ENCODE measurements at places on chromosomes 4 and X.

GRCh38 chr4:170805352-170805751 lies 715.6 kb upstream of the AADAT start:
- no peak for DNase-seq

DNA sequence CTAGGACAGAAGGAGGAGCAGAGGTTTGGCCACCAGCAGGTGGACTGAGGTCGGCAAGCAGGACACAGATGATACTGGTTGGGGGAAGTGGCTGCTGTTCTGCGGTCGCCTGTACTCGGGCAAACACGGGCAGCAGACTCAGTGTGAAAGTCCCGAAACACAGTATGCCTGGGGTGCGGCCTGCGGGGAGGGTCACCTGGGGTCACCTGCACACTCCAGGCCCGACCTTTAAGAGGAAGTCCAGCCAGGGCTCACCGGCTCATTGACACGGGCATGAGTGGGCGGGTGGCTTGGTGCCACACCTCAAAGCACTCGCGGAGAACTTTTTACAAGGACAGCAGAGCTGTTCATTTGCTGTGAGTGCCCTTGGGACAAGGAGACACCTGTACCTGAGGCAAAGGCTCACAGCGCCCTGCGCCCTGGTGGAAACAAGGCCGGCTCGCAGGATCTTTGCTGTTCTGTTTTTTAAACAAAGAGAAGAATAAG lies 71.5 kb upstream of the MXD4 start:
- no peak for DNase-seq

DNA sequence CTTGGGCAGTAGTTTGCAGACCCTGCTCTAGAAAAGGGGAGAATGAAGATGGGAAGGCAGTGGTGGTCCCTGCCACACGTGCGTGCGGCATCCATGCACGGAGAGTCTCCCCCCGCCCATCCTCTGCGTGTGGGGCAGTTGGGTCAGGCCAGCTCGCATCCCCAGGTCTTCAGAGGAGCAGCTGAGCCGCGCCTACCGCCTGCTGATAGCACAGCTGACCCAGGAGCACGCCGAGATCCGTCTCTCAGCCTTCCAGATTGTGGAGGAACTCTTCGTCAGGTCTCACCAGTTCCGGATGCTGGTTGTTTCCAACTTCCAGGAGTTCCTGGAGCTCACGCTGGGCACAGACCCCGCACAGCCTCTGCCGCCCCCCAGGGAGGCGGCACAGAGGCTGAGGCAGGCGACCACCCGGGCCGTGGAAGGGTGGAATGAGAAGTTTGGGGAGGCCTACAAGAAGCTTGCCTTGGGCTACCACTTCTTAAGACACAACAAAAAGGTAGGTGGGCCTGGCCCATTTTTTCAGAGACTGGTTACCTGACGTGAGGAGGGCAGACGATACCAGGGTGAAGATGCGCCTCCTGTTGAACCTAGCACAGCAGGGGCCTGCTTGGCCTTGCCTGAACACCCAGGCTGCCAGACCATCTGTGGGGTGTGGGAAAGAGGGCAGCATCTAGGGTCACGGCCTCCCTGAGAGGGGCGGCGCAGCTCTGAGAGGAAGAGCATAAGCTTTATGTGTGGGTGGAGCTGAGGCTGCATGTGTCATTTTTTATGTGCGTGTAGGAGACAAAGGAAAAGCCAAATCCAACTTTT lies 2.6 kb downstream of the UVSSA start:
- no peak for DNase-seq

- peak; percentile 22 for DNase-seq
Observed at GRCh38 chr4:85050736-85051135, 84.2 kb upstream of the WDFY3 start.

- no peak for DNase-seq
Observed at GRCh38 chrX:64204252-64204651, 1.3 kb downstream of the AMER1 start.

DNA sequence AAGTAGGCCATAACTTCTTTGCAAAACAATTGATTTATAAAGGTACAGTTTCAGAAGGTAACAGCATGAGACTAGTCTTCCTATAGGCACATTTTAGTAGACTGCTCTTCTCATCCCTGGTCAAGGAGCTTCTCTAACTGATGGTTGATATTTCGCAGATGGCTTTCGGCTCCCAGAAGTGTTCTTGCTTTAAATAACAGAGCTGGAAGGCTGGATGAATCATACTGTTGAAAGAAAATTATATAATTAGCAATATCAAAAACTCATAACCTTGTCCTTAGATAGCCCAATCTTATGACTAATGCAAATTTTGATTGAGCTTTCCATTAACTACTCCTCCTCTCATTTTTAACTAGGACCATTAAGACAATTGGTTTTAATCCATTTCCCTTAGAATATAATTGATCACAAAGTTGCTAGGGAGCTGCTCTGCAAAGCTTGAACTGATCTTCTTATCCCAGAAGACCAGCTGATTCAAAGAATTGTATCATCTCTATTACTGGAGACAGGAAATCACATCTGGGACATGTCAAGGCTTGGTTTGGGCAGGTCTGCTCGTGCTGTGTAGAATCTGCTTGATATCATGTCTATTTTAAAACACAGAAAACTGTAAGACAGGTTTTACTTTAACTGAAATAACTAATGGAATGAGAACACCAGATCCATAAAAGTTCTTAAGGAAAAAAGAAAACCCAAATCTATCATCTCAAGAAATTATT lies 38.6 kb downstream of the CENPU start:
- no peak for DNase-seq

DNA sequence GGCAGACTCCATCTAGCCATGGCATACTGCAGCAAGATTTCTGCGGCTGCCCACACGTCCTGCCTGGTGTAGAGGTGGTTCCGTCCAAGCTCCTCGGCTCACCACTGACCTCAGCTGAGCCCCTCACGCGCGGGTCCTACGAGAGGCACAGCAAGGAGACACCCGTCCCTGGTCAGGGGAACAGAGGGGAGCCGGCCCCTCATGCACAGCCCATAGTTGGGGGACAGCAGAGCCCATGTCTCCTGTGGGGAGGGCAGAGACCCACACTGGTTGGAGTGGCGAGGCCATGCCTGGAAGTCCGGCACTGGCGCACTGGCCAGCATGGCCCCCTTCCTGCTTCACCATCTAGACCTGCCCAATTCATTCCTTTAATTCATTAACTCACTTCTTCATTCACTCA lies 80.8 kb downstream of the HTRA3 start:
- DNase-seq = no peak

DNA sequence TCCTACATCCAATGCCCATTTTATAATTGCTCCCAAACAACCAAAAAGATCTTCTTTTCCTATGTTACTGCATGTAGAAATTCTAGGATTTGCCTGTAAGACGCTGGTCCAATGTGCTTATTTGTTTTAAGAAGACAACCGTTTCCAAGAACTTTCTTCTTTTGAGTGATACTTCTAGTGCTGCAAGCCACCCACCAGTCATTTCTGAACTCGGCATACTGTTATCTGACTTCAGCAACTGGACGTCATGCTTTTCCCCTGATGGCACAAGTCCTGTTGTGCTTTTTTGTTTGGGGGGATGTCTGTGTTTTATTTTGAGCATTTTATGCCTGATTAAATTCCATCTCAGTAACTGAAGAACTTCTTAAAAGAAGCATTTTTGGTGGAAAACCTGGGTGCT lies 16.0 kb upstream of the RAP1GDS1 start:
- no peak for DNase-seq

DNA sequence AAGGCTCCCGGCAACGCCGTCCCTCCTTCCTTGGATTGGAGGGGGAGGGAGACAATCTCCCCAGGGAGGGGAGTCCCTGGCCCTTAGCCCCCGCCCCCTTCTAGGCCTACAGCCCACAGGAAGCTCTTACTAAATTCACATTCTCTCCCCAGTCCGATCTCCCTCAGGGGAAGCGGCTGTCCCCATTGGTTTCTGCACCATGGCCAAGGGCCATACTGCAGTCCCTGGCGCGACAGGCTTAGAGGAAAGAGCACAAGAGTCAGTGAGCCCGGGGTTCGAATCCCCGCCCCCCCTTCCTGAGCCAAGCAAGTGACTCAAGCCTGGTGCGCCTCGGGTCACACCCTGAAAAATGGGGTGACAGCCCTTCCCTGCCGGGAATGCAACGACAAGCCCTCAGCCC lies 1.1 kb downstream of the ABLIM2 start:
- DNase-seq = peak; percentile 37

GRCh38 chrX:107146670-107147069 lies 28.0 kb upstream of the RBM41 start:
- no peak for DNase-seq

GRCh38 chr4:20838476-20838875 lies 138.2 kb downstream of the PACRGL start:
- no peak for DNase-seq

DNA sequence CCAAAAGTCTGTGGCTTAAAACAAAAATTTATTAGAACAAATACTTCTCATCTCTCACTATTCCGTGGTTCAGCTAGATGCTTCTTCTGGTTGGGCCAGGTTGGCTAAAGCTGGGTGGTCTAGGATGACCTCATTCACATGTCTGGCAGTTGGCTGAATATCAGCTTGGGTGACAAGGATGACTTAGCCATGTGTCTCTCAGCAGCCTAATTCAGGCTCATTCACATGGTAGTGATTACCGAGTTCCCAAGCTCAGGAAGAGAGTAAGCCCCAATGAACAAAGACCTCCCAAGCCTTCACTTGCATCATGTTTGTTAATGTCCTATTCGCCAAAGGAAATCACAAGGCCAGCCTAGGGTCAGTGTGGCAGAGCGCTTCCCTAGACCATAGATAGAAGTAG lies 119.4 kb downstream of the FANCB start:
- no peak for DNase-seq

- no peak for DNase-seq
Observed at GRCh38 chr4:144788469-144788868, 142.5 kb downstream of the HHIP start.

DNA sequence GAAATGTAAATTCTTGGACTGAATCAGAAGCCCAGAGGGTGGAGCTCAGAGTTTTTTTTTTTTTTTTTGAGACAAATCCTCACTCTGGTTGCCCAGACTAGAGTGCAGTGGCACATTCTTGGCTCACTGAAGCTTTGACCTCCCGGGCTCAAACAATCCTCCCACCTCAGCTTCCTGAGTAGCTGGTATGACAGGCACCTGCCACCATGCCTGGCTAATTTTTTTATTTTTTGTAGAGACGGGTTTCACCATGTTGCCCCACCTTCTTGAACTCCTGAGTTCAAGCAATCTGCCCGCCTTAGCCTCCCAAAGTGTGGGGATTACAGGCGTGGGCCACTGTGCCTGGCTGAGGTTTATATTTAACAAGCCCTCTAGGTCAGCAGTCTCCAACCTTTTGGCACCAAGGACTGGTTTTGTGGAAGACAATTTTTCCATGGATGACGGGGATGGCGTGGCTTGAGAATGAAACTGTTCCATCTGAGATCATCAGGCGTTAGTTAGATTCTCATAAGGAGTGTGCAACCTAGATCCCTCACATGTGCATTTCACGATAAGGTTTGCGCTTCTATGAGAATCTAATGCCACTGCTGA lies 76.7 kb downstream of the FHIP1A start:
- no peak for DNase-seq

GRCh38 chrX:118178450-118178849 lies 61.8 kb upstream of the KLHL13 start:
- DNase-seq = no peak

GRCh38 chr4:143667461-143667860 lies 33.0 kb downstream of the FREM3 start:
- DNase-seq = no peak

- DNase-seq = no peak
Observed at GRCh38 chr4:142567620-142568451, 278.3 kb downstream of the INPP4B start.

- DNase-seq = no peak
Observed at GRCh38 chr4:117077760-117078159, 7.6 kb downstream of the TRAM1L1 start.

- no peak for DNase-seq
Observed at GRCh38 chrX:40581336-40581920, 658 bp downstream of the ATP6AP2 start.

GRCh38 chr4:168615294-168616065 lies 118.6 kb downstream of the PALLD start:
- no peak for DNase-seq

- no peak for DNase-seq
Observed at GRCh38 chr4:108941904-108942430, 179.1 kb upstream of the ETNPPL start.

DNA sequence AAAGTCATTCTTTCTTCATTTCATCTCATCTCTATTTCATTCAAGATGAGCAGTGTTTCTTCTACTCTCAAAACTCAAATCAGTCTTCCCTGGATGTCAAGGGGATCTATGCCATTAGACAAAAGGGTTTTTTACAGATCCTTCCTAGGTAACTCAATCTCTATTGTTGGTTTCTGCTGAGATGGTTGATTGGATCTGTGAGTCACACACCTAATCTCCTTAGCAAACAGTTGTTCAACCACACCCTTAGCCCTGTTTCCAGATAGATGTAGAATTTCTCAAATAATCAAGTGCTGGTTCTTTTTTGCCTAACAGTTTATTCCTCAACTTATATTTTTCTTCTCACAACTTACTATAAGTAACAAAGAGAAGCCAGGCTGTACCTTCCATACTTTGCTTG lies 200.5 kb downstream of the KDR start:
- no peak for DNase-seq

- DNase-seq = no peak
Observed at GRCh38 chr4:149265645-149266044, 550.0 kb downstream of the IQCM start.

DNA sequence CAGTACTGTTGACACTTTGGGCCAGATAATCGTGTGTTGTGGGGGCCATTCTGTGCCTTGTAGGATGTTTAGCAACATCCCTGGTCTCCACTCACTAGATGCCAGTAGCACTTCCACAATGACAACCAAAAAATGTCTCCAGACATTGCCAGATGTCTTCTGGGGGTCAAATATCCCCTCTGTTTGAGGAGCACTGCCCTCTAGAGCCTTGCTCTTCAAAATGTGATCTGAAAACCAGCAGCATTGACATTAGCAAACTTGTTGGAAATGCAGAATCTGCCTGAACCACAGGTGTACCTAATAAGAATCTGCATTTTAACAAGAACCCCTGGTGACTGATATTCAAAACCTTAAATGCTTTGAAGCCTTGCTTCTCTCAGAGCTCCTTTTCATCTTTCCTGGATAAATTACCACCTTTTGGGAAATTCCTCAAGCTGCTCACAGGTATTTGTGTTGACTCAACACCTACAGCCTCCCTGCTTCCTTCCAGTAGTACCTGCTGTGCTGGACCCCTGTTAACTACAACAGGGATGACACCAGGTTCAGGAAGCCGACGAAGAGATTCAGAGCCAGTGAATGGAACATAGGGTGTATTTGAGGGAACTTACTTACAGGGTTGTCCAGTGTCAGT lies 459.0 kb upstream of the NR3C2 start:
- no peak for DNase-seq

DNA sequence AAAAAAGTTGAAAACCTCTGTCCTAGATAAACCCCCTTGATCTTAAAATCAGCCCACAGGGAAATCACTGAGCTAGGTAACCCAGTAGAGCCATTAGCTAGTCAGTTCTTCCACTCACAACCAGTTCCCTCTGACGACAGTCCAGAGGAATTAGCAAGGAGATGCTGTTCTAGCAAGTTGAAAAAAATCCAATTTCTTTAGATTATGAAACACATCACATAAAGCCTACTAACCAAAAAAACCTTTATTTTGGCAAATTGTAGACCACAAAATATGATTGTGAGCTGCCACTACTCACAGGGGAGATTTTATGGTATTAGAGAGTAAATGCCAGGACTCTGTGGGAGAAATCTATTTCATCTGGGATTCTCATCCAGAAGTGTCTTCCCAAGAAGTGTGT lies 22.6 kb downstream of the ADAMTS3 start:
- DNase-seq = no peak

All from NCI-H1092 (cell line).